ENCODE measurements at places on chromosomes 1 and 21. TPM values are rescaled to one million over a fixed set of nuclear protein-coding genes. Genes with fewer than 3 reads are reported as not detected.

DNA sequence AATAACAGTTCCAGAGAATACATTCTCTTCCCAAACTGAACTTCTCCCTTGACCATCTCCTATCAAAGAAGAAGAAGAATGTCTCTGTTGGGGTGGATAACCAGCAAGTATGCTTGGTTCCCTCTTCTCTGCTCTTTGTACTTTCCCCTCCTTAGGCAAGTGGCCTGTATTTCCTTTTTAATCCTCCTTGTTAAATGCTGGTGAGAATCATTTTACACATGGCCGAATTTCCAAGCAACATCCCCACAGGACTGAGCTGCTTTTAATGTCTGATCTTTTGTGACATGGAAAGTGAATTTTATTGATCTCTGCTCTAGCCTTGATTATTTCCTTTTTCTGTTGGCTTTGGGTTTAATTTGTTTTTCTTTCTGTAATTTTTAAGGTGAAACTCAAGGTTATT lies 336.7 kb downstream of the DUSP10 start:
- DNase-seq, result no peak

Gene PGLYRP3
- total RNA-seq, result not detected

GRCh38 chr1:107529511-107530149 lies 388.8 kb downstream of the NTNG1 start:
- DNase-seq, result no peak

- no peak for DNase-seq
These were observed 390.3 kb upstream of the NFIA start for GRCh38 chr1:60692031-60692430.

All from upper lobe of left lung (tissue), 6 donors.